ENCODE measurements at places on chromosomes 5 and 9.

DNA sequence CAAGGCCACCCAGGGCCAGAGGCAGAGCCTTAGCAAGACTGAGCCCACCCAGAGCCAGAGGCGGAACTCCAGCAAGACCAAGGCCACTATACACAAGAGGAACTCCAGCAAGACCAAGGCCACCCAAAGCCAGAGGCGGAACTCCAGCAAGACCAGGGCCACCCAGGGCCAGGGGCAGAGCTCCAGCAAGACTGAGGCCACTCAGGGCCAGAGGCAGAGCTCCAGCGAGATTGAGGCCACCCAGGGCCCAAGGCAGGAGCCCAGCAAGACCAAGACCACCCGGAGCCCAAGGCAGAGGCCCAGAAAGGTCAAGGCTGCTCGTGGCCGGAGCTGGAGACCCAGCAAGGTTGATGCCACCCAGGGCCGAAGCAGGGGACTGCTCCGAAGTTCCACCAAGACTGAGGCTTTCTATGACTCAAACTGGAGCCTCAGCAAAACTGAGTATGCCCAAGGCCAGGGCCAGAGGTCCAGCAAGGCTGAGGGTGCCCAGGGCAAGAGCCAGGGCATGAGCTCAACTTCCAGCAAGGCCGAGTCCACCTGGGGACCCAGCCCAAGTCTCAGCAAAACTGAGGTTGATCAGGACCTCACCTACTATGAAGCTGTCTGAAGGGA lies 4.2 kb downstream of the TOR2A start:
- no peak for DNase-seq

DNA sequence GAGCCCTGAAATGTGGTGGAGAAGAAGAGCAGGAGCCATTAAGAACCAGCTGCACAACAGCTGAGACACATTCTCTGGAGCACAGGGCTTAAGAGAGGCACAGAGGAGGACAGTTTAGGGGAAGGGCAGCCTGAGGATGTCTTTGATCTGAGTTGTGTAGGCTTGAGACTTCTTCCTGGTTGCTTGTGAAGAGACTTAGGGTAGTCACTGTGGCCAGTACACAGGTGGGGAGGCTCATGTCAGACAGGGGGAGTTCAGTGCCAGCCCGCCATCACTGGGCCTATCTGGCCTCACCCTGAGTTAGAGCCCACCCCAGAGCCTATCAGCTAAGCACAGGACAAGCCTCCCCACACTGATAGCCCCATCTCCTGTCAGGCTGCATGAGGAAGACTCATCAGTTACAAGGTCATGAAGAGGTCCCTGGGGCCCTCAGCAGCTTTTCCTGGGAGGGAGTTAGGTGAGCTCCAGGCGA lies 19.8 kb downstream of the SLC22A4 start:
- DNase-seq = no peak

DNA sequence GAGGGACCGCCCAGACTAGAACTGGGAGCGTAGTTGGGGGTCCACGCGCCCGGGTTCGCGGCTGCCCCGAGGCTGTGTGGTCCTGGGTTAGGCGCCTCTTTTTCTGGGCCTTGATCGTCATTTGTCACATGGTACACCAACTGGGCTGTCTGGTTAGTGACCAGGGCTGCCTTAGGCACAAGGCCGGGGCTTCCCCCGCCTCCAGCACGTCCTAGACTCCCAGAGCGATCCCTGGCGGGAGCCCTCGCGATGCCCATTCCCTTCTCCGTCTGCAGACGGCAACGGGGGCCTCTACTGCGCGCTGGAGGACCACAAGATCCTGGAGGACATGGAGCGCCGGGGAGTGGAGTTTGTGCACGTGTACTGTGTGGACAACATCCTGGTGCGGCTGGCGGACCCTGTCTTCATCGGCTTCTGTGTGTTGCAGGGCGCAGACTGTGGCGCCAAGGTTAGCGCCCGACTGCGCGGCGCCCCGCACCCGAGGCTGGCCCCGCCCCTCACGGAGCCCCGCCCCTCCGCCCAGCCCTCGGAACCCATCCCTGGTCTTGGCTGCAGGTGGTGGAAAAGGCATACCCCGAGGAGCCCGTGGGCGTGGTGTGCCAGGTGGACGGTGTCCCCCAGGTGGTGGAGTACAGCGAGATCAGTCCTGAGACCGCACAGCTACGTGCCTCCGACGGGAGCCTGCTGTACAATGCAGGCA lies 1.5 kb downstream of the UAP1L1 start:
- DNase-seq = no peak

GRCh38 chr9:132914924-132915323 lies 29.5 kb downstream of the TSC1 start:
- no peak for DNase-seq

DNA sequence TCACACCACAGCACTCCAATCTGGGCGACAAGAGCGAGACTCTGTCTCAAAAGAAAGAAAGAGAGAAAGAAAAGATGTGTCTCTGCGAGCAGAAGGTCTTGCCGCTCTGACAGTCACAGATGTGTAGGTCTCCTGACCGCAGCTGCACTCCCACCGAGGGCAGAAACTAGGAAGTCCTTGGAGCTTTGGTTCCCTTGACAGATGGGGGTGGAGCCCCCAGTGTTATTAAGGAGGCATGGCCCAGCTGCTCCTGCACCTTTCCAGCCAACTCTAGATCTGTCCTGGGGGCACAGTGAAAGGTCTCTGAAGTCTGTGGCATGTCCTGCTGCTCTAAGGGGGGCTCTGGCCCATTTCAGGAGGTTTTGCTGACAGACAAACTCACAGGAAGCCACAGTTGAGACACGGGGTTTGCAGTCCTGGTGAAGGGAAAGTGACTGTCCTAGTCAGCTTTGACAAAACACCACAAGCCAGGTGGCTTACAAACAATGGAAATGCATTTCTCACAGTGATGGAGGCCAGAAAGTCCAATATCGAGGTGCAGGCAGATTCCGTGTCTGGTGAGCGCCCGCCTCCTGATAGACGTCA lies 9.0 kb upstream of the DIPK1B start:
- no peak for DNase-seq

All from HuH-7.5 (cell line).